T-helper 1 cell treated with Interleukin-12 subunit alpha and Interleukin-12 subunit beta and Interleukin-4 antibody, amounts not matched to agents 30 ng/mL and 1 ng/mL, for 36 hours (primary cell): ENCODE measurements at places on chromosomes 12 and 14. TPM values are rescaled to one million over a fixed set of nuclear protein-coding genes. Genes with fewer than 3 reads are reported as not detected.

CCDC198 gene
- 0.10 TPM in 1 of 2 replicates, not detected in the other for total RNA-seq

TSPAN19 gene
- not detected in 2 replicates for total RNA-seq

SSPN gene
- total RNA-seq, result not detected in 2 replicates

PRPH gene
- total RNA-seq, result not detected in 2 replicates

STON2 gene
- 1.1 and 1.5 TPM in 2 replicates for total RNA-seq

TPH2 gene
- total RNA-seq, result not detected in 2 replicates

PTPRB gene
- total RNA-seq, result not detected in 2 replicates

NRL gene
- total RNA-seq, result 2.4 and 2.5 TPM in 2 replicates

CPM gene
- 7.7 and 9.6 TPM in 2 replicates for total RNA-seq

PRH2 gene
- not detected in 2 replicates for total RNA-seq

TBC1D30 gene
- total RNA-seq, result 0.02 and 0.15 TPM in 2 replicates

OAS2 gene
- total RNA-seq, result 213 and 215 TPM in 2 replicates

CFAP251 gene
- total RNA-seq, result 0.96 and 1.3 TPM in 2 replicates

ITGB7 gene
- 734 and 751 TPM in 2 replicates for total RNA-seq

POLE gene
- 123 and 124 TPM in 2 replicates for total RNA-seq

TMED8 gene
- total RNA-seq, result 21.3 and 21.8 TPM in 2 replicates

CD163 gene
- total RNA-seq, result not detected in 2 replicates

CCDC60 gene
- not detected in 2 replicates for total RNA-seq

IL23A gene
- 31.6 and 32.8 TPM in 2 replicates for total RNA-seq

PRKCH gene
- total RNA-seq, result 209 and 217 TPM in 2 replicates

TGM1 gene
- 6.4 and 6.7 TPM in 2 replicates for total RNA-seq

ZFHX2 gene
- total RNA-seq, result 2.9 and 3.2 TPM in 2 replicates

CAPZA3 gene
- total RNA-seq, result not detected in 2 replicates

AICDA gene
- 0.17 TPM in 1 of 2 replicates, not detected in the other for total RNA-seq

ACIN1 gene
- total RNA-seq, result 219 and 223 TPM in 2 replicates

CMKLR1 gene
- not detected in 2 replicates for total RNA-seq

MAP1LC3B2 gene
- total RNA-seq, result 1.2 and 2.3 TPM in 2 replicates
